GF-D8 (cell line): ENCODE measurements at places on chromosomes 12 and 14.

- DNase-seq: no peak
These were observed 12.6 kb upstream of the FAIM2 start for GRCh38 chr12:49916129-49916919.

DNA sequence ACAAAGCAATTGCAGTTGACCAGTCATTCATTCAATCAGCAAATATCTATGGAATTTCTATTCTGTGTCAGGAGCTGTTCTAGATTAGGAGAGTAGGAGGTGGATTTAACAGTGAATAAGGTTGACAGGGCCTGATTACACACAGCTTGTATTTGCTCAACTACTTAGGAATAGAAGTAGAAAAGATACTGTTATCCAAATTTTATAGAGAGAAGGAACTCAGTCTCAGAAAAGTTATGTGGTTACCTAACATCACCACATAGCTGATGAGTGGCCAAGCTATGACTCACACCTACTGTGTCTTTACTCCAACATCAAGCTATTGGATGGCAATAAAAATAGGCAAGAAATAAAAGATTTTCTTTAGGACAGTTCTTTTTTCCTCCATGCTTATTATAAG is 374.8 kb downstream of the RMST start:
- no peak for DNase-seq

DNA sequence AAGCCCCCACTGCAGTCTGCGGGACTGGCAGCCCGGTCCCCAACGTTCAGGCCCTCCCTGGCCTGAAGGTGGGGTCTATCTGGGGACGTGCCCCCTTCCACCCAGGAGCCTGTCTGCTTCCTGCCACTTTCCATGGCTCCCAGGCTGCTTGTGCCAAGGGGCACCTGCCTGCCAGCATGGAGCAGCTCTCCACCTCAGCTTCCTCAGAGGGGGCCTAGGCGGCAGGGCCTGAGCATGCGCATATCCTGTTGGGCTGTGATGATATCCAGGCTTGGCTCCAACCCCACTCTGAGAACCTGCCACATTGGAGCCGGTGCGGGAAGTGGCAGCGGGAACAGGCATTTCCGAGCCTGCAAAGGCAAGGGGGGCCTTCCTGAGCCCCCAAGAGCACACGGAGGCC is 57.4 kb downstream of the FUT8 start:
- no peak for DNase-seq

- no peak for DNase-seq
These were observed 121.0 kb upstream of the GARIN2 start for GRCh38 chr14:67068251-67068650.

DNA sequence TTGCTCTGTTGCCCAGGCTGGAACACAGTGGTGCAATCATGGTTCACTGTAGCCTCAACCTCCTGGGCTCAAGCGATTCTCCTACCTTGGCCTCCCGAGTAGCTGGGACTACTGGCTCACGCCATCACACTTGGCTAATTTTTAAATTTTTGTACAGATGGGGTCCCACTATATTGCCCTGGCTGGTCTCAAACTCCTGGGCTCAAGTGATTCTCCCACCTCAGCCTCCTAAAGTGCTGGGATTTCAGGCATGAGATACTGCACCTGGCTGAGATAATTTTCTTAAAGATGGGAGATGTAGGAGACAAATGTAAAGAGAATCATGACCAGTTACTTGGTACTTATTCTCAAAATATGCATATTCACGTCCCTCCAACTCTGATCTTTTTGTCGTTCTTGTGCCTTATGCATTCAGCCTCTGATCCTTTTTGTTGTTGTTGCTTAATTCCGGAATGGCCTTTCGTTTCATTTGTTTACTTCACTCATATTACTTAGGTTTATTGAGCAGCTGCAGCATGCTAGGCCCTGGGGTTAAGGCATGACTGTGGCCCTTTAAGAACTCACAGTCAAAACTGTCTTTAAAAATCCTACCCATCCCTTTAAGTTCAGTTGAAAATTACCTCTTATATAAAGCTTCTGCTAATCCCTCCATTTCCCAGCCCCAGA is 8.9 kb downstream of the RBMS2 start:
- DNase-seq: no peak

DNA sequence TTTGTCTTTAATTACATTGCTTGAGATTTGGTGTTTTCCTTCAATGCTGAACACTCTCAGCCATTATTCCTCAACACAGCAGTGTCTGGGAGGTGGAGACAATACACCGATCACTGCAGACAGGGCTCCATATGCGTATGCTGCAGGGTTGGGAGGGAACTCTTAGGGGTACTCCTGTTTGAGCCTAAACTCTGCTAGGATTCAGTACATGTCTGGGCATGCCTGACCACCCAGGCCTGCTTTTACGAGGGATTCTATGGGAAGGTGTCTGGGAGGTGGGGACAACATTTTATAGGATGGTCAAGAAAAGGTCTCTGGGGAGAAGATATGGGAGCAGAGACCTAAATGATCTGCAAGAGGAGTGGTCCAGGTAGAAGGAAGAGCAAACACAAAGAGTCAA is 34.3 kb downstream of the DHRS2 start:
- no peak for DNase-seq

DNA sequence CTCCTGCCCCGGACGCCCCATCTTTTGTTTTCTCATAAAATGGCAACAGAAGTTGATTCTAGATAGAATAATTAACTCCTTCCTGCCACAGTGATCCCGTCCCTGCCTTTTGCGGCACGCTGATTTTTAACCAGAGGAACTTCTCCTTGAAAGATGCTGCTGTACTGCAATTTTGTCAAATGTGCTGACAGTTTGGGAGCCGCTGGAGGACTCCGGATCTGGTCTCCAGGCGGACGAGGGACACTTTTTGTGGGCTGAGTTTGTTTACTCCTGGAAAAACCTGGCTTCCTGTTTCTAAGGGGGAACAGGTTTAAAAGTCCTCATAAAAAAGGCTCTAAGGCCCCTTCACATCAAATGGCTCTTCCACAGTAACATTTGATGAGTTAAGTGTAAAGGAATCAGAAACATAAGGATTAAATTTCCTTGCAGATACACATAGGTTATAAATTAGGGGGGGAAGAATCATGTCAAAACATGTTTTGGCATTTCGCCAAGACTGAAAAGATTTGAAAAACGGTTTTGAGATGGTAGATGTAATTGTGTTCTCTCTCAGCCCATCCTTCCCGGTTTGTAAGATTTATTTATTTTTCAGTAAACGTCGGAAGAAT is 15.5 kb downstream of the FZD10 start:
- DNase-seq: no peak

GRCh38 chr14:24910408-24910986 is 139.4 kb downstream of the STXBP6 start:
- DNase-seq: no peak

DNA sequence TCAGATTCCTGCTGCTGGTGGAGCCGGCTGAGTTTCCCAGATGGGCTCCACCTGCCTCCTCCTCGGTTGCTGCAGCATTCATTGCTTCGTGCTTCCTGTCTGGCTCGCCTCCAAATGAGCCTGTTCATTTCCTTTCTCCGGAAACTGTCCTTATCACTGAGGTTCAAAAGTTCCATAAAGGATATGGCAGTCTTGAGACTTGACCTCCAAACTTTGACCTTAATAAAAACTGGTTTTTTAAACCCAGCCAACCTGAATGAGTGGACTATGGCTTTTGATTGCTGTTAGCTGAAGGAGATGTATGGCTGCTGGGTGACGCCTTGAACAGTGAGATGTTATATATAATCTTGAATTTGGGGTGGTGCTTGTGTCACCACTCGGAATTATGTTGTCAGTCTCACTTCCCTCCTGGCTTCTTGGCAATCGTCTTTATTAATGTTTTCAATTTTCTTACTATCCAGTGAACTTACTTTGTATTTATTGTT is 62.7 kb downstream of the RASSF3 start:
- DNase-seq: peak; percentile 54

DNA sequence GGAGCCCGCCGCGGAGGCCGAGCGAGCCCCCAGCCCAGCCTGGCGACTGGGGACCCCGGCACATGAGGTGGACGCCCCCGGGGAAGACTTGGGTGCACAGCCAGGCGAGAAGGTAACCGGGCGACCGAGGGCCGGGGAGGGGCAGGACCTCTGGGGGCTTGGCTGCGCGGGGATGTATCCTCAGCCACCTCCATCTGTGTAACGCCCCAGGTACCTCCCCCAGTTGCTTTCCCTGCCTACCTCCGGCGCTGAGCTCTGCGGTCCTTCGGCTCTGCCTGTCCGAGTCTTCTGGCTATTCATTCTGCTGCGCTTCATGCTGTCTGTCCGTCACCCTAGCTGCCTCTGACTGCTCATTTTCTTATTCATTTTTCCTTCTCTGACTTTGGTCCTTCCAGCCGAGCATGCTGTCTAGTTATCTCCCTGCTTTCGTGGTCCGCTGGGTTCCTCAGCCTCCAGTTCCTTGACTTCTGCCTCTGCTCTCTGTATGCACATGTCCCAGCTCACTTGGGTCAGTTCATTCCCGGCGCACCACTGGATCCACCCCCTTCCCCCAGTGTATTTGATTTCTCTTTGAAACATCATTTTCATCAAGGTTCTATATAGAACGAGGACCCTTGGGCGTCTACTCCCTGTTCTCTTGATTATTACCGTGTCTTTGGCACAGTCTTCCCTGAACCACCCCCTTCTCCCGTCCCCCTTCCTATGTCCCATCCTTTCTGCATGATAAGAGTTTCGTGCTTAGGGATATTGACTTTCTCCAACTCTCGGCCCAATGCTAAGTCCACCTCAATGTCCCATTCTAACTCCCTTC is 612 bp downstream of the PHC1 start:
- DNase-seq: no peak

DNA sequence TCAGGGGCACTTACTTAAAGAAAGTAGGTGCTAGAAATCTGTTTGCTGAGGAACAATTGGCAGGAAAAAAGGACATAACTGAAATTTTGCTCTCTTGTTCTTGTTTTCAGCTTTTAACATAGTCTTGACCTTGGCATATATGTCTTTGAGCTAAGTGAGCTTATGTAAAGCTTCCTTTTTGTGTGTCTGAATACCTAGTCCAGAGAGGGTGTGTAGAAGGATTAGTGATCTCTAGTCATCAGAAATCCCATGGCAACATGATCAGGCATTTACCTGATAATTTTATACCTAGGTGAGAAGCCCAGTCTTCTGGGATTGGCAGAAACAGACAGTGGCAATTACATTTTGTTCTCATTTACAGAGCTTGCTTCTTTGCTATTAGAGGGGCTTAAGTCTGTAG is 166.1 kb downstream of the SNAPC1 start:
- no peak for DNase-seq

DNA sequence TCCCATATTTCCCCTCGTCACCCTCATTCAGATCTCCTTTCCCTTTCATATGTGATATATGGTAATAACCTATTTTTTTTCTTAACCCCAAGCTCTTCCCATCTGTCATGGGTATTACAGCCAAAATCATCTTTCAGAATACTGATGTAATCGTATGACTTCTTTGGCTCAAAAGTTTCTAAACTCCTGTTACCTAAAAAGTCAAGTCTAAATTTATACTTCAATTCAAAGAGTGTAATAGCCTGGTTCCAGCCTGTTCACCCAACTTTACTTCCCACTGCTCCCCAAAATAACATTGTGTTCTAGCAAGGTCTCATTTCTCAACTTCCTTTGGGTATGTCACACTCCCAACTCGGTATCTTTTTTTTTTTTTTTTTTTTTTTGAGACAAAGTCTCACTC is 48.5 kb downstream of the TBK1 start:
- DNase-seq: no peak

GRCh38 chr14:37202812-37203211 is 5.1 kb downstream of the MIPOL1 start:
- DNase-seq: no peak

- no peak for DNase-seq
These were observed 568.3 kb upstream of the FLRT2 start for GRCh38 chr14:84961637-84962036.

GRCh38 chr14:96911499-96912149 is 114.4 kb downstream of the VRK1 start:
- no peak for DNase-seq

DNA sequence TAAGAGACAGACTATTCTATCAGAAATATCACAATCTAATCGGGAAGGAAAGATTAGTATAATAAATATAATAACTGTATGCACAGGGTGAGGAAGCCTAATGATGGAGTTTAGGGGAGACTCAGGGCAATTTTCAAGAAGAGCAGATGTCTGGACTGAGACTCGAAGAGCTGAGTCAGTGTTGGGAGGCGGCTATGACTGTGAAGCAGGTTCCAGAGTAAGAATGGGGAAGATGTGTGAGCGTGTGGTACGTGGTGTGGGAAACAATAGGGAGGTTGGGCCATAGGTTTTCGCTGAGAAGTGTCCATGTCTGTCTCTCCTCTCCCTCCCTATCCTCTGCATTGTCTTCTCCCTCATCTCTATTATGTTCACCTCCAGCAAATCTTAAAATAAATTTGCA is 85.6 kb downstream of the LMO3 start:
- DNase-seq: no peak

GRCh38 chr14:84937449-84937848 is 592.5 kb upstream of the FLRT2 start:
- DNase-seq: no peak

DNA sequence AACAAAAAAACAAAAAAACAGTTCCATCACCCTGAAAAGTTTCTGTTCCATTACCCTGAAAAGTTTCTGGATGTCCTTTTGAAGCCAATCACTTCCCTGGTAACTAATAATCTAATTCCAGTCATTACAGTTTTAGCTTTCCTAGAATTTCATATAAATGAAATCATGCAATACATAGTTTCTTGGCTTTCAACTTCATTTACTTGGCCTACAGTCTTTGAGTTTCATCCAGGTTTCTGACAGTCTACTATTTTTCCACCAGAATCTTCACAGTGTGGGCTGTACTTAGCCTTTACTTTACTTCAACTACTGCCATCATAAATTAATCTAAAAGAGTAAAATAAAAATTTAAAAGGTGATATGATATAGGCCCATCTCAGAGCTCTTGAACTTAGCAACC is 55.5 kb downstream of the RPS6KA5 start:
- DNase-seq: no peak

DNA sequence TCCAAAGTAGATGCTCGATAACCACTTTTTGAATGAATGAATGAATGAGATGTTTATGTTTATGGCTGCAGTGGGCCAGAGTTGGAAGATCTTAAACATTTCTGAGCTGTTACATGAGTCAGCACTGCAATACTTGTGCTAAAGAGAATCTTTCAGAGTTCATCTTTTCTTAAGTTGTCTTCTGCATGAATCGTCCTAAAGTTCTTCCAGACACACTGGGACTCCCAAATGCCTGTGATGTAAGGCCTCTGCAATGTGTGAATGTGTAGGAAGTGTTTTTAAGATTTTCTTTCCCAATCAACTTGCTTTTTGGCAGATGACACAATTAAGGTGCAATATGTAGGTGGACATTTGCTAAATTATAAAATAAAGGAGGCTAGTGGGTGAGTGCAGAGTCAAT is 50.3 kb upstream of the TRIM9 start:
- DNase-seq: no peak
